Ammon's horn (tissue), 1 donor: ENCODE measurements at places on chromosomes 3 and 15.

GRCh38 chr3:179589143-179589542 is 15.3 kb downstream of the MRPL47 start:
- DNase-seq = no peak

DNA sequence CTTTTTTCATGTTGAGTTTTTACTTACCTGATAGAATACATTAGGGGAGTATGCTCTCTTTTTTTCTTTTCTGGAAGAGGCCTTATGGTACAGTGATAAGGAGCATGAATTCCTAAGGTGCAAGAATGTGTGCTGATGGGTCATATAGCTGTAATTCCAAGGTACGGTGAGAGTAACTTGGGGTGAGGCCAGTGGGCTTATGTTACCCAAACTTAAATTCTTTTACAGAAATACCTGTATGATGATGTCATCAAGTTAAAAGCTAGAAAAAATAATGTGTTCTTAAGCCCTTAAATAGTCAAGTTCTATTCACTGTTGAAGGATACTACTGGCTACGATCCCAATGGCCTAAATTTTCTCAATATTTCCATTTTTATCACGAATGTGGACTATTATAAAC is 111.2 kb downstream of the GMPS start:
- no peak for DNase-seq

- no peak for DNase-seq
These were observed at the start of gene IQCF2 for GRCh38 chr3:51860703-51861665. IQCF2 (plus strand) TSS chr3:51861615; CDS start chr3:51861667, 52 bp downstream.

DNA sequence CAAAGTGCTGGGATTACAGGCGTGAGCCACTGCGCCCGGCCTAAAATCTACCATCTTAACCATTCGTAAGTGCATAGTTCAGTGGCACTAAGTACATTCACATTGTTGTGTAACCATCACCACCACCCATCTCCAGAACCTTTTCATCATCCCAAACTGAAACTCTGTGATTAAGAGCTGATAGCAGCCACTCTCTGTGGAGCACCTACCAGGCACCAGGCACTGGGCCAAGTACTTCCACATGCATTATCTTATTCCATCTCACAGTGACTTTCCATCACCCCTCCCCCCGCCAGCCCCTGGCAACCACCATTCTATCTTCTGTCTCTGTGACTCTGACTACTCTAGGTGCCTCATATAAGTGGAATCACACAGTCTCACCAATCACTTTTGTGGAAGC is 2.3 kb upstream of the INSYN1 start:
- DNase-seq = no peak

GRCh38 chr3:73535931-73536330 is 88.8 kb downstream of the PDZRN3 start:
- DNase-seq = no peak

GRCh38 chr15:100241572-100242482 is 99.9 kb downstream of the ADAMTS17 start:
- peak; percentile 72 for DNase-seq

DNA sequence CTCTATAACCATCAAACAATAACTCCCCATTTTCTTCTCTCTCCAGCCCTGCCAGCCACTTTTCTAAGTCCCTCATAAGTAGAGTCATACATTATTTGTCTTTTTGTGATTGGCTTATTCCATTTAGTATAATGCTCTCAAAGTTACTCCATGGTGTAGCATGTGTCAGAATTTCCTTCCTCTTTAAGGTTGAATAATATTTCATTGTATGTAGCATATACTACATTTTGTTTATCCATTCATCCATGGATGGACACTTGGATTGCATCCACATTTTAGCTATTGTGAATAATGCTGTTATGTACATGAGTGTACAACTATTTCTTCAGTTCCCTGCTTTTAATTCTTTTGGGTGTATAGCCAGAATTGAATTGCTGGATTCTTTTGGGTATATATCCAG is 138.4 kb downstream of the ATG7 start:
- no peak for DNase-seq

DNA sequence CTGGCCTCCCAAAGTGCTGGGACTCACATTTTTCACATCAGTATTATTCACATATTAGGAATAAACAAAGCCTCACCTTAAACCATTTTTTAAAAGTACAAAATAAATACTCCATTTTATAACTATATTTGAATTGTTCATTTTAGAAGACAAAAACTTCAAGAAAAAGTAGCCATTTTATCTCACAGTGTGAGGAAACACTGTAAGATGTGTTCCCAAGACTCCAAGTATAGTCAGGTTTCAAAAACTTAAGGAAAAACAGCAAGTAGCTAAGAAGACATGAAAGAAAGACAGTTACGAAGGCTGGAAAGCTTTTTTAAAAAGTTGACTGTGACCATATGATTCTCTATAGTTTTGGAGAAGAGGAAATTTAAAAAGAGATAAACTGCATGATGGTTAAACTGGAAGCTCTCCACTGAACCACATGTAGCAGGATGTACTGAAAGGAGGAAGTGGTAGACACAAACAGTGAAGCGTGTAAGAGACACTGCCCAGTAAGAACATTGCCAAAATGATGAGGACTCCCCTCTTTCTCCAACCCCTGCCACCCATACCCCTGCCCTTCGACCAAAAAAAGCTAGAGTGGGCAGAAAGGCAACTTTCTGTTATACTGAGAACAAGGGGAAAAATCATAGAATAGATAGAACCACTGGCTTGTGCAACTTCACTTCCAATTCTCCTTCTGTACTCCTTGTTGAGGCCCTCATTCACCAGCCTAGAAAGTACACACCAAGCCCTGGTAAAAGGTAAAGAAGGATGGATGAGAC is 6.2 kb upstream of the TMF1 start:
- DNase-seq = peak; percentile 36

- DNase-seq = no peak
These were observed 842 bp downstream of the FSTL1 start for GRCh38 chr3:120449701-120450599.

GRCh38 chr3:120404876-120405275 is 45.9 kb downstream of the FSTL1 start:
- DNase-seq = no peak
